ENCODE measurements at places on chromosomes 5 and 9.

- no peak for DNase-seq
Observed at GRCh38 chr9:123167474-123167873, 100.9 kb downstream of the STRBP start.

- no peak for DNase-seq
Observed at GRCh38 chr9:77019926-77020412, 514 bp downstream of the FOXB2 start.

DNA sequence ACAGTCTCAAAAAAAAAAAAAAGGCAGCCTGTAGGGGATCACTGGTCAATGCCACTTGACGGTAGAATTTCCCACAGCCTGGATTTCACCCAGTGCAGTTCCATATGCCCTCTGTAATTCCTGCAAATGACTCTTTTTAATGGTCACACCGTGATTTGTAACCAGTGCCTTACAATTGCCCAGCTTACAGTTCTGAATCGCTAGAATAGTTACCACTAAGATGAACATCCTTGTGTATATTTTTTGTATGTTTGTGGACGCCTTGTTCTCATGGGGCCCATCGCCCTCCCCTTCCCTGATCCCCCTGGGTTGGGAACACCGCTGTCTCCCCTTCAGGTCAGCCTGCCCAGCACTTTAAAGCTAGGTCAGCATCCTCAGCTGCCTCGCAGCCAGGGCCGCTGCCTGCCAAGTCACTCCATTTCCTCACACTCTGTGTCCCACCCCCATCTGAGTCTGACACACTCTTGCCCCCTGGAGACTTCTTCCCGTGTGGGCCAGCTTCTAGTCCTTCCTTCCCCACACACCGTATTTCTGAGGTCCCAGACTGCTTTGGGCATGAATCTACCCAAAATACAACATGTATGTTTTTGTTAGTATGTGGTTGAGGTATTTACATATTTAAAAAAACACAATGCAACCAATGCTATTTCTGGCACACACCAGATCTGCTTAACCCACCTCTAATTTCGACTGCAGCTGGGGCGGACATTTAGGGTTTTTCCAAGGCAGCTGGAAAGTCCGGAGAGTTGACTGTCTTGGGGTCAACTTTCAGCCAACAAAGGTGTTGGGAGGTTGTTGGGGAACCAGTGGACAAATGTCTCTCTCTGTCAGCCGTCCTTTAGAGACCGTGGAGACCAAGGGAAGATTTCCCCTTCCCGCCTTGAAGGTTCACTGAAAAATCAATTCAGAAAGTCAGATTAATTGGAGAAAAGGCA, 120.5 kb upstream of the NEK6 start:
- DNase-seq, result no peak

GRCh38 chr9:115171921-115172388, 54.0 kb upstream of the TNC start:
- DNase-seq, result no peak

DNA sequence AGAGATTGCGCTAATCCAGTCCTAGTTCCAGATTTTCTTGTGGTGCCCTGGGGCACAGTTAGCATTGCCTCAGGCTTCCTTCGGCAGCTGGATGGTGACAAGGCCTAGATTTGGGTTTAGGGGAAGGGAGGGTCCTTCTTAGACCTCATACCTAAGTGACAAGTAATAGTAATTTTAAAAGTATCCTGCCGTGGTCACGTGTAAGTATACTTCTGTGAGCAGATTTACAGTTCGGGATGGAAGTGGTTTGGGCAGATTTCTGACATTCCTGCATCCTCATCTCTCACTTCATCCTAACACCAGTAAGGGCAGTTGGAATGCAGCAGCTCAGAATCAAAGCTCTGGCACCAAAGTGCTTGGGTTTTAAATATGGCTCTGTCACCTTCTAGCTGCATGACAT, 71.6 kb downstream of the LRRC70 start:
- DNase-seq, result no peak

All from OCI-M1 (cell line).